ENCODE measurements at places on chromosomes 12 and 14. TPM values are rescaled to one million over a fixed set of nuclear protein-coding genes. Genes with fewer than 3 reads are reported as not detected.

DNA sequence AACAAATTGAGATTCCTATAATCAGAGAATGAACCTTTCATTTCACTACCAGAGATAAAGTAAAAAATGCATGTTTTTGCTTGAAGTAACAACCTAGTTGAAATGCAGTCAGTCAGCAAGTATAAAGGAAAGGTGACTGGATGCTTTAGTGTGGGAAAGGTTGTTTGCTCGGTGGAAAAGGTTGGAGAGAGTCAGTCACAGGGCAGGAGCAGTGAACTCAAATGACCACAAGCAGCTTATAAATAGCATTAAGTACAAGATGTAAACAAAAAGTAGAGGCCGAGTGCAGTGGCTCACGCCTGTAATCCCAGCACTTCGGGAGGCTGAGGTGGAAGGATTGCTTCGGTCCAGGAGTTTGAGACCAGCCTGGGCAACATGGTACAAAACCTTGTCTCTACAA is 98.1 kb upstream of the FGD4 start:
- H3K27me3 ChIP-seq = no peaks in the 10 kb centered on the region
- no peak overlapping the region for H3K4me3 ChIP-seq
- no peak for DNase-seq

Gene IL26
- not detected for total RNA-seq

DNA sequence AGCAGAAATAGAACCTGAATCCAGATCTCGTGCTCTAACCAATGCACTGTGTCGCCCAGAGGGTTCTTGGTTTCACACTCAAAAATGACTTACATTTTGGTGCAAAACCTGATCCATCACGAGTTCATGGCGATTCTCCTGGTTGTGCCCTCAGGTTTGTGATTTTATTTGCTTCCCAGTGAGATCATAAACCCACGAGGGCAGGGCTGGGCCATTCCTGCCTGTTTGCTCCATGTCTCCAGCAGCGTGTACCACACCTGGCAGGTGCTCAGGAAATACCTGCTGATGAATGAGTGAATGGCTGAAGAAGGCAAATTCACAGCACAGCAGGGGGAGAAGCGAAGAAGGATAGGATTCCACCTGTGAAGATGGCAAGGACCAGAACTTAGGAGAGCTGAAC is 9.4 kb downstream of the ACACB start:
- no peaks in the 10 kb centered on the region for H3K36me3 ChIP-seq
- H3K27ac ChIP-seq = no peak overlapping the region
- no peak overlapping the region for H3K4me3 ChIP-seq
- H3K4me1 ChIP-seq = no peaks in the 10 kb centered on the region
- DNase-seq = no peak

Gene METAP2
- total RNA-seq = 104 TPM

Gene BAG5
- 32.1 TPM for total RNA-seq

Gene TMEM117
- total RNA-seq = 7.3 TPM

GRCh38 chr12:19869413-19869812 is 430.1 kb downstream of the AEBP2 start:
- no peaks in the 10 kb centered on the region for H3K27me3 ChIP-seq
- DNase-seq = no peak
- H3K4me1 ChIP-seq = peaks cover 4% of the 10 kb centered on the region
- no peak overlapping the region for H3K27ac ChIP-seq
- no peak overlapping the region for H3K4me3 ChIP-seq

- no peak for DNase-seq
- no peak overlapping the region for H3K4me3 ChIP-seq
- peak overlapping the region; percentile 16 for H3K27ac ChIP-seq
- no peaks in the 10 kb centered on the region for H3K27me3 ChIP-seq
Observed at GRCh38 chr12:92574051-92574783, 128.6 kb upstream of the PLEKHG7 start.
